ENCODE measurements at places on chromosomes 2 and 18.

GRCh38 chr2:232436381-232437194, 19.4 kb upstream of the ALPI start:
- DNase-seq = no peak

DNA sequence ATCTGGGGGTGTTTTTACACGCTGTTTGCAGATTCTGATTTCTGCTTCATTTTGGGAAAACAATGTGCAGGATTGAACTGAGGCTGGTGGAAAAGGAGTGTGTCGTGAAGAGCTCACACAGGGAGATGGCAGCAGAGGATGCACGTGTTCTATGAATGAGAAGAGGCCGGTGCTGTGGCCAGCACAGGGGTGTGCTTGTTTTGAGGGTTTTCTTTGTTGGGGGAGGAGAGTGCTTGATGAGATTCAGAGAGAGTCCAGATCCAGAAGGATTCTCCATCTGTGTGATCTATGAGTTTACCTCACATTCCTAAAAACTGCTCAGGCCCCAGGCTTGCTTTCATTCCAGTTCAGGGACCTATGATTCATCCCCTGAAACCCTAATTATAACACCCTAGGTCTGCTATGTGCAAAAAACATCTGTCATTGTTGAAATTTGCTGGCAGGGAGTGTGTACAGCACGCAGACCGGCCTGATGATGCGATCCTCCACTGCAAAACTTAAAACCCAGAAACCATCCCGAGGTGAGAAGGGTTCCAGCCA, 12.1 kb downstream of the TGFA start:
- no peak for DNase-seq

DNA sequence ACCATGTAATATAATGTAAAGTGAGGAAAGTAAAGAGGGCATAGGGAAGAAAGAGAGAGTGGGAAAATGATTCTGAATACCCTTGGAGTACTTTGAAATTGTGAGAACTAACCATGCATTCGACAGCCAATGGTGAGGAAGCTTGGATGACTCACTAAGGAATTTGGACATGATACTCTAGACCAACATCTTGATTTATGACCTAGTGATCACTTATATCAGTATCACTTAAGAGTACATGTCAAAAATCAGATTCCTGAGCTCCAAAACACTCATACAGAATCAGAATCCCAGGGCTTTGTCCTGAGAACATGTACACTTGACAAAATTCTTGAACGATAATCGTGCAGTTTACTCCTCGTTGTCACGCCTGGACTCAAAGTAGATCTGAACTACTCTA, 1899.8 kb upstream of the PIK3C3 start:
- DNase-seq = no peak

- DNase-seq = no peak
Observed at GRCh38 chr2:203583701-203584100, 48.6 kb upstream of the RAPH1 start.

DNA sequence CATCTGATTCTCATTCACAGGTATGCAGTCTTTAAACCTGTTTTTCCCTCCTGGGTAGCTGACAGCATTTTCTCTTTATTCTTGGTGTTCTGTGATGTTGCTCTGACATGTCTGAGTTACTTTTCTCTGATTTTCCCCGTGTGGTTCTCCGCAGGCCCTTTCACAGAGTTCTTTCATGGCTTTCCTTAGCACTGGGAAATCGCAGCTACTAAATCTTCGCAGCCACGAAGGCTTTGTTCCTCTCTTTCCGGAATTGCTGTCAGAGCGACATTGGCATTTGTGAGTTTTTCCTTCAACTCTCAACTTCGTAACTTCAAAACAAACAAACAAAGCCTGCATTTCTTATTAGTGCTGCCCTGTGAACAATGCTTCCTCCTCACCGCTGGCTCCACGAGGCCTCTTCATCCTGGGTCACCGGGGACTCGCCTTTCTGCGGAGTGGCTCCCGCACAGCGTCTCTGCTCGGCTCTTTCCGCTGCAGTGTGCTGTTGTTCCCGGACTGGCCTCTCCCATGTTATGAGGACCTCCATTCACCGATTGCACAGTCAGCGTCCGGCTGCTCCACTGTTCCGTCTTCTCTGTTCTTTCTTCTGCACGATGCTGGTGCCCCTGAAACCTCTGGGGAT, 16.1 kb downstream of the COLEC11 start:
- no peak for DNase-seq

GRCh38 chr2:38037757-38038621, 38.0 kb downstream of the CYP1B1 start:
- DNase-seq = no peak

DNA sequence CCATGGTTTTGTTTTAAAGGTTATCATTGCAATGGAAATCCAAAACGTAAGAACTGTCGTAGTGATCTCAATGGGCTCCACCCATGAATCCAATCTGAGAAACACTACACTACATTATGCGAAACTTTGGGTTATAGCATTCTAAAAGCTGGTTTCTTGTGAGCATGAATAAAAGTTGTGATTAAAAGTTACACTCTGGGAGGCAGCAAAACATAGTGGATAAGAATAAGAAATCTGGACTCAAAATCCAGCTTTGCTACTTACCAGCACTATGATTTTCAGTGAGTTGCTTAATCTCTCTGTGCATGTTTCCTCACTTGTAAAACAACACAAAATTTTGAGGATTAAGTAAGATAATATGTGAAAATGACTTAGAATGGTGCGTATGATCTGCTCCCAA, 25.7 kb upstream of the THOC1 start:
- no peak for DNase-seq

- no peak for DNase-seq
Observed at GRCh38 chr18:62457877-62458276, 64.9 kb upstream of the ZCCHC2 start.

DNA sequence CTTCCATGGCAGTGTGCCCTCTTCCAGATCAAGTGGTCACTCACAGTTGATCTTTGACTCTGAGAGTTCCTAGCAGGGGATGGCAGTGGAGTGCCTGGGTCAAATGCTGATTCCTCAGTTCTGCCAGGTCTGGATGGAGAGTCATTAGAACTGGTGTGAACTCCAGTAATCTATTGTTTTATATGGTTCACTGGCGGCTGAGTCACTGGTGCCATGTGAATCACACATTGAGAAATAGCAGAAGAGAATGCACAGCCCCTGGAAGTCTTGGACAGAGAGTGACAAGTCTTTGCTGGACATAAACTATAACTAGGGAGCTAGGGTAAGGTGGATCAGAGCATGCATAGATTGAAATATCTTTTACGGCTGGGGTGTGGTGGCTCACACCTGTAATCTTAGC, 86.9 kb downstream of the EIF2AK3 start:
- DNase-seq = no peak

DNA sequence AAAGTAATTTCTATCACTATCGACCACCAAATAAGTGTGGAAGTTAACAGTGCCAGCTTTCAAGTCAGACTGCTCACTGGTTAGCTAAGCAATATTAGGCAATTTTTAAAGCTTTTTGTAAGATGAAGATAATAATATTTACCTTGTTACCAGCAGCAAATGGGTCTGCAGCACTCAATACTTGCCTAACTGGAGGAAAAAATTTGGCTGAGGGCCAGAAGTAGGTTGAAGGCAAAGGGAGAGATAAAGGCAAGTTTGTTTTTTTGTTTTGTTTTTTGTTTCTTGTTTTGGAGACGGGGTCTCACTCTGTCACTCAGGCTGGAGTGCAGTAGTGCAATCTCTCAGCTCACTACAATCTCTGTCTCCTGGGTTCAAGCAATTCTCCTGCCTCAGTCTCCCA, 675.9 kb downstream of the DPP10 start:
- DNase-seq = no peak

DNA sequence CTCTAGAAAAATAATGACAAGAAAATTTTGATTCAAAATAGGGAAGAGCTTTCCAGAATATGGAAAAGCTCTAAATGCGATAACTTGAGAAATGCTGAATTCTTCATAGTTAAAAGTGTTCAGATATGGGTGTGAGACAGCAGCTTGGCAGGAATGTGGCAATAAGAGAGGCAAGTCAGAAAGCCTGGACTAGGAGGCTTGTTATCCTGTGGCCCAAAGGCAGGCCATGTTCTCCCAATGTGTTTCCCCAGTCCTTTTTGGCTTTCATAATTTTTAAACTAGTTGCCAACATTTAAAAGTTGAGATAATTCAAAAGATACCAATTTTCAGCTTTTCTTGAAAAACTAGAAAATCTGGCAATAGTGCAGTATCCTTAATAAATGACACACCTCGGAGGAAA, 366.3 kb upstream of the FANCL start:
- DNase-seq = no peak

- DNase-seq = no peak
Observed at GRCh38 chr18:22563164-22563583, 145.5 kb upstream of the CTAGE1 start.

DNA sequence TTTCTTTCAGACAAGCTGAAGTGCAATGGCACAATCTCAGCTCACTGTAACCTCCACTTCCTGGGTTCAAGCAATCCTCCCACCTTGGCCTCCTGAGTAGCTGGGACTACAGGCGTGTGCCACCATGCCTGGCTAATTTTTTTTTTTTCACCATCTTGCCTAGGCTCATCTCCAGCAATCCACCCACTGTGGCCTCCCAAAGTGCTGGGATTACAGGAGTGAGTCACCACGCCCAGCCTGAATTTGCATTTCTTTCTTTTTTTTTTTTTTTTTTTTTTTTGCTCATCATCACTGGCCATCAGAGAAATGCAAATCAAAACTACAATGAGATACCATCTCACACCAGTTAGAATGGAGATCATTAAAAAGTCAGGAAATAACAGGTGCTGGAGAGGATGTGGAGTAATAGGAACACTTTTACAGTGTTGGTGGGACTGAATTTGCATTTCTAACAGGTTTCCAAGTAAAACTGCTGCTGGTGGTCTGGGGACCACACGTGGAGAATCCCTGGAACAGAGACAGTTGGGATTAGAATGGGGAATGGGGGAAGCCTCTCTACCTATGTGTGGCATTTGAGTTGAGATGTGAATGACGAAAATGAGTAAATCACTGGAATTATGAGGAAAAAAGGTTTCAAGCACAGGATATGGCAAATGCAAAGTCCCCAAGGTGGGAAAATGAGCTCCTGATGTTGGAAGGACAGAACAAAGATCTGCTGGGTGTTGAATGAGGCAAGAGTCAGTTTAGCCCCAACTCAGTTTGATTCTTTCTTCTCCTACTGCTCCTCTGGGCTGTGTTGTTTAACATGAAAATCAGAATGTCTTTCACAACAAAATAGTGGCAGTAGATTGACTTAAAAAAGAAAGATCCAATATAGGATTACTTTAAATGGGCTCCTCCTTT, 88.8 kb upstream of the MAP4K4 start:
- DNase-seq = no peak

DNA sequence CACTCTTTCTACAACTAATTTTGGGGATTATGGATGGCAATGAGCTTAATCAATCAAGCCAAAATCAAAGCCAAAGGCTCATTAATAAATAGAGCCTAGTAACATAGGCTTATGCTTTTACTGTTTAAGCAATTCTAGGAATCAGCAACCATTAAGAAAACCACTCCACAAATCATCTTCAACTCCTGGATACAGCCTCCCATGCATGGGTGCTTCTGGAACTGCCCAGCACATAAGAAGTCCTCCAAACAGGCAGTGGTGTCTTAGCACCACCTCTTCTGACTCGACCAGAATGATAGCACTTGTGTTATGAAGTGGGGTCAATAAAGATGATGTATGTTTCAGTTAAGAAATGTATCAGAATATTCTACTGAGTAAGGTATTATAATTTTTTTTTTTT, 104.4 kb upstream of the SERPINE2 start:
- no peak for DNase-seq

- DNase-seq = no peak
Observed at GRCh38 chr2:28469304-28469703, 26.6 kb upstream of the PLB1 start.

DNA sequence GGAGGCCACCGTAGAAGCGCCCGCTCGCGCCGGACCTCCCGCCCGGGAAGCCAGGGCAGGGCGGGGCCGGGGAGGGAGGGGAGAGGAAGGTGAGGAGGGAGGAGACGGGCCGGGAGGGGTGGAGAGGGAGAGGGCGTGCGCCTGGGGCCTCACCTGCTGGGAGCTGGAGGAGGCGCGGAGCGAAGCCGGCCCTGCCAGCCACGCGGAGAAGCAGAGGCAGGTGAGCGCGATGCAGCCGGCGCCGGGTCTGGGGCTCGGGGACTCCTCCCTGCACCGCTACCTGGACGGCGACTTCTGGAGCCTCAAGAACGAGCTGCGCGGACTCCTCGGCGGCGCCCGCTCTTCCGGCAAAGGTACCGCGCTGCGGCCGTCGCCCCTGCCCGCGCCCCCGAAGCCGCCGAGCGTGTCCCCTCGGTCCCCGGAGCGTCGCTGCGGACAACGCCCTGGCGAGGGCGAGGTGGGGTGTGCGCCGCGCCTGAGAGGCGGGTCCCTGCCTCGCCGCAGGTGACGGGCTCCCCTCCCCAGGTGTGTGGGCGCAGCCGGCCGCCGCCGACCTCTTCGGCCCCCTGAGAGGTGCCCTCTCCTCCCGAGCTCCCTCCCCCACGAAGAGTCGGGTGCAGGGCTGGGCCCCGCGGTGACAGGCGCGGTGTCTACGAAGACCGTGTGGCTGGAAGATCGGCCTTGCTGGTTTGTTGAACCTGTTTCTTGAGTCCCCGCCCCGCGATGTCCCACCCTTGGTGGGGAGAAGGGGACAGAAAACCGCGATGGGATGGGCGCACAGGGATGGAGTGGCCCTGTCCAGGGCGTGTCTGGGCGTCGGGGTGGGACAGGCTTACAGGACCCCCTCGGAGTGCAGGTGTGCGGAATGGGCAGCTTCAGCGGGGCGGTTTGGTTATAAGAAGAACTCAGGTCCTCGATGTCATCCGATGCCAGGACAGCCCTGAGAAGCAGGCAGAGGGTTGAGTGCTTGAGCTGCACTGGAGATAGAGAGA, at the start of gene ACOXL:
TSS of gene ACOXL (plus strand) at position 152 of the 992 bp plus-strand sequence. CDS start 35,817 bp downstream, outside the sequence.
- no peak for DNase-seq

- no peak for DNase-seq
Observed at GRCh38 chr2:65915273-65915672, 482.9 kb upstream of the SPRED2 start.

GRCh38 chr2:217672472-217672871, 330.3 kb downstream of the TNS1 start:
- DNase-seq = no peak

- no peak for DNase-seq
Observed at GRCh38 chr2:55239656-55240222, 7.3 kb downstream of the RPS27A start.

GRCh38 chr18:56659111-56659510, 8.0 kb downstream of the WDR7 start:
- no peak for DNase-seq

DNA sequence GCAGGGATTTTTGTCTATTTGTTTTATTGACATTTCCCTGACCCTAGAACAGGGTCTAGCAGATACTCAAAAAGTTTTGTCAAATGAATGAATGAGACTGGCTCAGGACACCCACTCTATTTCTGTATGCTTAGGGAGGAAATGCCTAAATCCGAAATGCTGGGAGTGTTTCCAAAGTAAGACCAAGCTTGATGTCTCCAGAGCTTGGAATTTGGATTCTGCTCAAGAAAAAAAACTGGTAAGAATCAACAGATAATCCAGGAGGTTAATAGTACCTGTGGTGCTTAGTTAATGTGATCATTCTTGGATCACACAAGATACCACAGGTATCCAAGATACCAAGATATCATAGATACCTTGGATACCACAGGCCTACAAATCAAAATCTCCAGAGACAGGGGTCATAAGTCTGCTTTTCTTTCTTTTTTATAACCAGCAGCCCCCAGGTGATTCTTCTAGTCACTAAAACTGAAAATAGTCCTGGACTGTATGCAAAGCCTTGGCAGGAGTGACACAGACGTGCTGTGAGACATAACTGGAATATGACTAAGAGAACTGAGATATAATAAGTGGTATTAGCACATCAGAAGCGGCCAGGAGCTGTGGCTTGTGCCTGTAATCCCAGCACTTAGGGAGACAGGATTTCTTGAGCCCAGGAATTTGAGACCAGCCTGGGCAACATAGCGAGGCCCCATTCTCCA, 39.9 kb upstream of the SP3 start:
- DNase-seq = no peak

All from activated T-helper 1 cell treated with Interleukin-2 at 50 U/mL for 16 hours (primary cell).